ENCODE measurements at places on chromosomes 4 and X. TPM values are rescaled to one million over a fixed set of nuclear protein-coding genes. Genes with fewer than 3 reads are reported as not detected.

- no peak for DNase-seq
These were observed 245.0 kb upstream of the IGFBP7 start for GRCh38 chr4:57355101-57355665.

- DNase-seq, result no peak
These were observed 466.1 kb downstream of the ADGRL3 start for GRCh38 chr4:61666244-61666643.

DNA sequence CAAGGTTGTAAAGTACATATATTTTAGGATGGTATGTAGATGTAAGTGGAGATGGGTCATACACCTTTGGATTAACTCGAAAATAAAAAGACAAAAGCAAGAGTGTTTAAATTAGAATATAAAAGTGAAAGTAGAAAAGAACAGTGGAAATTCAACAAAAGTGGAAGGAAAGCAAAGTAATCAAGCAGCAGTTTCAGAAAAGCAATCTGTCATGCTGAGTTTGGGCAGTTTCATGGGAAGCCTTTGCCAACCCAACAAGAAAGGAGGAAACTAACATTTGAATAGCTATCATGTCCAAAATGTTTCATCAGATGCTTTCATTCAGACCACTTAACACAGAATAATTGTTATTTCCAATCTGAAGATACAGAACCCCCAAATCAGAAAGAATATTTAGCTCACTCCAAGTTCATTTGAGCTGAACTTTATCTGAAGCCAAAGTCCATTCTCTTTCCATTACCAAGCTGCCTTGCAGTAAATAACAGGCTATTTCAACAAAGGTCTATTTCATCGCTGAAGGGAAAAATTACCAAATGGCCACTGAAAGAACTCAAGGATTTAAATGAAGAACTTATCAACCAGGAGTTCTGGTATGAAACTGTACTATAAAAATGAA, 1.8 kb upstream of the EXOSC9 start:
- DNase-seq, result no peak

DNA sequence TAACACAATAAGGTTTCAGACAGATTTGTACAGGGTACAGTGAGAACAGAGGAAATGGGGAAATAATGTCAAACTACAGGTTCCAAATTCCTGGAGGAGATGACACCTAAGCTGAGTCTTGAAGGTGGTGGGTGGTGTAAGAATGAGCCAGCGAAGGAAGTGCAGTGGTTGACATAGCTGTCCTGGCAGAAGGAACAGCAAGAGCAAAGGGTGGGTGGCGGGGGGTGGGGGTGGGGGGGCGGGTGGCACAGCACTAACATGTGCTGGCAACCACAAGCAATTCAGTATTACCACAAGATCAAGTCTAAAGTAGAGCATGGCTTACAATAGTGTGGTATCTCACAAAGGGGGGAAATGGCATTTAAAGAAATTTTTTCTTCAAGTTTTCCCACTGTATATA, 13.1 kb upstream of the G3BP2 start:
- DNase-seq, result no peak

DNA sequence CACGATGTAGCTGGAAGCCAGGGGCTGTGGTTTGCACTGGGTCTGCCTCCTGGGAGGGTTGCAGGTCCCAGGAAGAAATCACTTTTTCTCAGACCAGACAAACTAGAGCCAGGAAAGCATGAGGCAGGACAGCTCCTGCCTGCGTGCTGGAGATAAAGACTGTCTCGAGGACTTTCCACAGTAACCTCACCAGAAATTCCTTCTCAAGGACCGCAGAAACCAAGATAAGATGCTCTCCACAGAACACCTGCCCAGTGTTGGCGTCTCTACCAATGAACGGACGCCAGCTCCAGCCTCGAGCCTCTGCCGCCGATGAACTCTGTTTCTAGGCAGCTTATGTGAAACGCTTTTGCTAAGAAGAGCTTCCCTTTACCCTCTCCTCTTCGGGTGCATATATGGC, 76.9 kb upstream of the AFAP1 start:
- DNase-seq, result no peak

GRCh38 chrX:154535892-154536291, 10.8 kb downstream of the G6PD start:
- DNase-seq, result no peak

DNA sequence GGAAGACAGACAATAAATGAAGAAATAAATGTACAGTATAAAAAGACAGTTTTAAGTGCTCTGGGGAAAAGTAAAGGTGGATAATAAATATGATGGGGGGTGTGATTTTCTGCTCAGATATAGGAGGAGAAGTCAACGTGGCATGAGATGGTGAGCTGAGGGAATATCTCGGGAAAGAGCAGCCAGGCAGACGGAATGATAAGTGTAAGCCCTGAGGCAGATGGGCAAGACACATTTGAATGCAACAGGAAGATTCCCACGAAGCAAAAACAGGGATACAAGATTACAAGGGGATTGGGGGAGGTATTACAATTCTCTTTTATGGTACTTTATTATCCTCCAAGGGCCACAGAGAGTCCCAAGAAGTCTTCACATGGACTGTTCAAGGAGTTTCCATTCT, 11.1 kb downstream of the ANXA3 start:
- no peak for DNase-seq

GRCh38 chrX:44997282-44997812, 124.4 kb downstream of the KDM6A start:
- no peak for DNase-seq

- no peak for DNase-seq
These were observed 99.2 kb downstream of the TSPAN7 start for GRCh38 chrX:38660395-38661102.

GRCh38 chr4:6313216-6313615, 43.6 kb downstream of the WFS1 start:
- DNase-seq, result no peak

GRCh38 chr4:1898007-1898406, 26.8 kb downstream of the NSD2 start:
- DNase-seq, result no peak

DNA sequence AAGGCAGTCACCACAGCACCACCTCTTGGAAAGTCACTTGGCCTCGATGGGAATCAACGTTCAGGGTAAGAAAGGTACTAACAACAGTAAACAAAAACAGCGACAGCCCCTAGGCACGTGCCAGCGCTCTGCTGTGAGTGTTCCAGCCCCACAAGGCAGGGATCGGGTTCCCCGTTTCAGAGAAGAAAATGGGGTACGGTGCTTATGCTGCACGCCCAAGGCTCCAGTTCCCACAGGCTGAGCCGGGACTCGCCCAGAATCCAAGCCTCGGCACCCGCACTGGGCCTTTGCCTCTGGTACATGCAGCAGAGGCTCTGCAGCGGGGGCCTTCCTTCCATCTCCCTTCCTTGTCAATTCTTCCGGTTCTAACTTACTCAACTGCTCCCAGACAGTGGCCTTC, 37.3 kb downstream of the WDR1 start:
- no peak for DNase-seq

DNA sequence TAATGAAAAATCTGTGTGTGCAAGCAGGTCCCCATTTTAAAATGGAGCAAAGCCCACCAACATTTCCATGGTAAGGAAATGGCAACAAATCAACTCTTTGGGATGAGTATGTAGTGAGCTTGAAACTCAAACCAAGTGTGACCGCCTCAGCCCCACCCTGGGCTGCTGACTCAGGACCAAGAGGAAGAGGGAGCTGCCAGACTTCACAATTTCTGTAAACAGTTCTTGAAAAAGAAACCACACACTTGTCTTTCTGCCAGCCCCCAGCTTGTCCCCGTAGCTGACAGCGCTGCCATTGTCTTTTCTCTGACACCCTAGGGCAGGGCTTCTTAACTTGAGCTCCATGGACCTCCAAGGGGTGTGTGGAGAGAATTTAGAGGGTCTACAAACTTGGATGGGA, 10.3 kb downstream of the RTL5 start:
- no peak for DNase-seq

The WDR44 gene
- 20.2 TPM for total RNA-seq

The PAGE2B gene
- not detected for total RNA-seq

The TCEAL7 gene
- 16.5 TPM for total RNA-seq

The KLHL4 gene
- total RNA-seq, result 2.0 TPM

The IL1RAPL1 gene
- not detected for total RNA-seq

The CAMK2D gene
- total RNA-seq, result 73.7 TPM

The RGN gene
- total RNA-seq, result 0.33 TPM

The TLR7 gene
- total RNA-seq, result not detected

The GPAT3 gene
- total RNA-seq, result 0.07 TPM

The C4orf36 gene
- total RNA-seq, result 0.60 TPM

The MAB21L2 gene
- 4.2 TPM for total RNA-seq
